Endothelial cell of umbilical vein (primary cell): ENCODE measurements at places on chromosomes 11 and 22.

DNA sequence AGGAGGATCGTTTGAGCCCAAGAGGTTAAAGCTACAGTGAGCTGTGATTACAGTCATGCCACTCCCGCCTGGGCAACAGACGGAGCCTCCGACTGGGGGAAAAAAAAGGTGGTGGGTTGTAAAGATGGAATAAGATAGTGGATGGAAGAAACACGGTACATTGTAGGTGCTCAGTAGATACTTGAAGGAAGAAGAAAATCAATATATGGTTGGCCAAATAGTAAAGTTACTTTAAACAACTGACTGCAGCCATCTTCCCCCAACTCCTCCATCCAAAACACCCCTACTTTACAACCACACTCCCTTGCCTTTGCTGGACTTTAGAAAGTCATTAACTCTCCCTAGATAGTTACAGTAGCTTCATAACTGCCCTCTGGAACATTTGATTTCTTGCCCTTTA lies 2.5 kb upstream of the NUP98 start:
- DNase-seq = no peak

DNA sequence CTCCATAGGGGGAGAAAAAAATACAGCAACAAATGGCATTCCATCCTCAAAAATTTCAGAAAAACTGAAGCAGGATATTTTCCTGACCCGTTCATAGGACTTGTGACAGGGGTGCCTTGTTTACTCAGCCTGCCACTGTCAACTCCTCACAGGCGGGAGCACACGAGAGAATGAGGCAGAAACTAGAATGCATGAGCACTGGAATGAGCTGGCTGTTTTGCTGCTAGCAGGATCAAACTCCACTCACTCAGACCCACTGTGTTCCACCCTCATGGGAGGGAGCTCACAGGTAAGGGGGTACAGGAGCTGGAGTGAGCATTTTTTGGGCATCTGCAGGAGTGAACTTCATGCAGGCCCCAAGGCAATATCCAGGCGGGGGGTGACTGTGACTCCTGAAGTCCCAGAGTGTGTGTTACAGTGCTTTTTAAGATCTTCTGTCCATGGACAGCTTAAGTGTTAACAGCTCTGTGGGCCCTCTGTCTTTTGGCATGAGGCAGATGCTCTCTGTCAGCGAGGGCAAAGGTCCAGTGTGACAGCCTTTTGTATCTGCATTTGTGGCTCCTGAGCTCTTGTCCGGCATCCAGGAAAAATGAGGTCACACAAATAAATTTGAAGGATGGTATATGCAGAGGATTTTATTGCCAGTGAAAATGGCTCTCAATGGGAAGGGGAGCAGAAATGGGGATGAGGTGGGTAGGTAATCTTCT lies 905.7 kb upstream of the TENM4 start:
- no peak for DNase-seq

DNA sequence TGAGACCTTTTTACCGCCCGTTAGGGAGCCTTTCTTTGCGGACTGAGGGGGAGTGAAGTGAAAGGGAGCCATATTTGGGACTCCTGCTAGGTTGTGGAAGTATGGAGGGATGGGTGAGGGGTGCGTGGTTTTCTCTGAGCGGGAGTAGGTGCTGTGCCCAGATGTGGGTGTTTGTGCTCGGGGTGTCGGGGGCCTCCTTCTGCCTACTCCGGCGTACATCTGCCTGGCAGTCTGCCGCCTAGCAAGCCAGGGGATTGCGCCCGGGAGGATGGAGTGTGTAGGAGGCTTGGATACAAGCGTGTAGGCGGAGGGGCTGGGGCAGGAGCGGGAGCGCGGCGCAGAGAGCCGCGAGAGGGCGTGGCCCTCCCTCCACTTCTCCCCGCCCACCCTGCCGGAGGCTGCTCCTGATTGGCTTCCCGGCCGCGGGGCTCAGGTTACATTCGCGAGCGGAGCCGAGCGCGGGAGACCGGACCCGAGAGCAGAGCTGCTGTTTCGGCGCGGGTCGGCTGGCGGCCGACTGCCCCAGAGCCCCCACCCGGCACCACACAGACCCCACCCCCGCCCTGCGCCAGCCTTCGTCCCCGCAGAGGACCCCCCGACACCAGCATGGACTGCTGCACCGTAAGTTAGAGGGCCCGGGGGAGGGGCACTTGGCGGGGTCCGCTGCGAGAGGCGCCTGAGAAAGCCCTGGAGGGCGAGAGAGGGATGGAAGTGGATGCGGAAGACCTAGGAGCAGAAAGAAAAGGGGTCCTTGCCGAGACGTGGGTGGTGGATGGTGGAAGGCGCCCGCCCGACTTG lies at the start of gene NRGN:
NRGN (plus strand) TSS at position 464 of the 798 bp plus-strand sequence; CDS start at position 607, 143 bp downstream.
- DNase-seq = peak; percentile 92

GRCh38 chr11:103619938-103620337 lies 416.5 kb upstream of the DDI1 start:
- no peak for DNase-seq

- no peak for DNase-seq
Measured at GRCh38 chr11:7595016-7595866, 78.1 kb downstream of the CYB5R2 start.

DNA sequence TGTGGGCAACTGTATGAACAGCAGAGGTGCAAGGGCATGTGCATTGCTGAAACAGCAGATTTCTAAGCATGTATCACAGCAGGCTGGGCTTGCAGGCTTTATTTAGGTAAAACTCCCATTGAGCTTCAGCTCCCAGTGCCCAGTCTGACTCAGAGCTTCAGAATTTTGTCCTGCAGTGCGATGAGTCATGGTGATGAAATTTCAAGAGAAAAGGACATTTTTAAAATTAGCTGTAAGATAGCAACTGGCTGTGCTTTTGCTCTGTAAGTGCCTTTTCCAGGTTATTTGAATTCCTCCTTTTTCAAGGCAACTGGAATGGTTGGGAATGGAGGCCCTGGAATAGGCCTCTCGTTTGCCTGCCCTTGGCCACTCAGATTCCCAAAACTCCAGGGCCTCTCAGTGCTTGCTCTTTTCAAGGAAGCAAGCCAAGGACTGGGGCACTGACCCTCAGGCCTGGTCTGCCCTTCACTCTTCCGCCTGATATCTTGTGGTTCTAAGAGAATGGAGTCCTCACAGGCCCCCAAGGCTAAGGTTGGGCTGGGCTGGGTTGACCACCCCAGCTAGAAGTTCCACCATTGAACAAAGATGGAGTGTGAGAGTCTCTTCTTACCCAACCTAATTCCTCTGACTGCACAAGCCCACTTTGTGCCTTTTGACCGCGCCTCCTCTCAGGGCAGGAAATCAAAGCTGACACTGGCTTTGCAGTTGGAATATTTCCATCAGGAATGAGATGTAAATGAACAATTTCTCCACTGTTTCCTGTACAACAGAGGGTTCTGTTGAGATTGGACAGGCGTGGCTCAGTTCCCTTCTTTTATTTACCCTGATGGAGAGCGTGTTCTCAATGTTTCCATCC lies 59.5 kb upstream of the PRSS23 start:
- DNase-seq = peak; percentile 94

- no peak for DNase-seq
Measured at GRCh38 chr11:125337836-125338834, 157.9 kb downstream of the FEZ1 start.

GRCh38 chr11:63944987-63945386 lies 6.2 kb downstream of the NAA40 start:
- DNase-seq = no peak

- no peak for DNase-seq
Measured at GRCh38 chr11:21807350-21807749, 385.5 kb upstream of the ANO5 start.

DNA sequence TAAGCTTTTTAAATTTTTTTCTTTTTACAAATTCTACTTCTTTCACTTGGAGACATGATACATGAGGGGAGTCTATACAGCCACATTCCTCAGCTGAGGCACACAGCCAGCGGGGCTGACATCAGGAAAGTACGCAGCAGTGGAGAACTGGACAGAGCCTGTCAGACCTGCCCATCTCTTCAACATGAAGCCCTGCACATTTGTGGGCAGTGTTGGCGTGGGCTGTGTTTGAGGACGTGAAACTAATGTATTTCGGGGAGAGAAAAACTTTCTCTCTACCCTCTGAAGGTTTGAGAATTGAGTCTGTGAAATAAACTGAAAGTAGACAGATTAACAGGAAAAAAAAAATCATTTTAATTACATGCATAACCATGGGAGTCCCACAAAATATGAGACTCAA lies 84.8 kb upstream of the HTATIP2 start:
- no peak for DNase-seq

GRCh38 chr22:39809772-39810557 lies 83.6 kb downstream of the ENTHD1 start:
- DNase-seq = no peak

- DNase-seq = peak; percentile 58
Measured at GRCh38 chr22:46052801-46053562, 76.0 kb upstream of the WNT7B start.

DNA sequence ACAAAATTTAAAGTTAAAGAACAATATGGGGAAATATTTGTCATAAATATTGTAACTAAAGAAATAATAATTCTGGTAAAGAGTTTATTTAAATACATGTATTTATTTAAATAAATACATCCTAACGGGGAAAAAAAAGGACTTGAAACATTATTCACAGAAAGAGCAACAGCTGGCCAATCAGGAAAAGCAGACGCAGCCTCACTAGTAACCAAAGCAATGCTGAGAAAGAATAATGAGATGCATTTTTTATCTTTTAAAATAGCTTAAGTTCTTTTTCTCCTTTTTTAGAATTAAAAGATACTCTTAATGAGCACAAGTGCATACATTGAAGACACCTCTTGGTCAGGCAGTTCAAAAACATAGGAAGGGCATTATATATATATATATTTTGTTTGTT lies 2.6 kb upstream of the LTO1 start:
- DNase-seq = no peak

- no peak for DNase-seq
Measured at GRCh38 chr22:41485033-41485432, 16.1 kb downstream of the ACO2 start.

DNA sequence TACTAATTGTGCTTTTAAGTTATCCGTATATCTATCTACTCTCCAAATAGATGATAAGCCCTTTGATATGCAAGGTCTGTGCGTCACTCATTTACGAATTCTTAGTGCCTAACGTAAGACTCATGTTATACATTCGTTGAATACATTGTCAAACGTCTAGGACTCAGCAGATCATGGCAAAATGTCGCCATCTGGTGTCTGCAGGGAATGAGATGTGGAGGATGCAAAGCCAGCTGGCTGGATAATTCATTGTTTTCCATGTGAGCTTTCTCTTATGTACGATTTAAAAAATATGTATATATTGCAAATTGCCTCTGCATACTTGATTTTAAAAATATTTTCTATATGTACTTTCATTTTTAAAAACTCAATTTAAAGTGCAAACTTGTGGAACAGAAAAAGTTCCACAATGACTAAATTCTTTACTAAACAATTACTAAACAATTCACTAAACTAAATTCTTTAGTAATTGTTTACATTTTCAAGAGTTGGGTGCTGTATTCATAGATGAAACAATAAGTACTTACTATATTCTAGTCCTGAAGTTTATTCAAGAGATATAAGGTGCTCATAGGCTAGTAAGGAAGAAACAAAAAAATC lies 33.8 kb downstream of the ZNF202 start:
- DNase-seq = peak; percentile 75

DNA sequence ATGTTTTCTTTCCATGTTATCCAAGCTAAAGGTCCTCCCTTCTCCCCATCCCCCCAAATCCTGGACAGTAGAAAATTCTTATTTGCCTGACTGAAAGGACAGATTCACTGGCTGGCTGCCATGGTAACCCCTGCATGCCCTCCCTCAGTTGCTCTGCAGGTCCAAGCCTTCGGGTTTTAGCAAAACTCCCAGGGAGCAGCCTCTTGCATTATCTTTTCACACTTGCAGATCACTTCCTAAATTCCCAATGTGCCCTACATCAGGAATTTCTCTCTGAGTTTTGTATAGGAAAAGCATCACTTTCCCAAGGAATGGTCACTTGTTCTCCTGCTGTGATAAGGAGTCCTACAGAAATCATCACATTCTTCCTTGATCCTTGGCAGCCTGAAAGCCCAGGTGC lies 75.0 kb upstream of the TENM4 start:
- no peak for DNase-seq

DNA sequence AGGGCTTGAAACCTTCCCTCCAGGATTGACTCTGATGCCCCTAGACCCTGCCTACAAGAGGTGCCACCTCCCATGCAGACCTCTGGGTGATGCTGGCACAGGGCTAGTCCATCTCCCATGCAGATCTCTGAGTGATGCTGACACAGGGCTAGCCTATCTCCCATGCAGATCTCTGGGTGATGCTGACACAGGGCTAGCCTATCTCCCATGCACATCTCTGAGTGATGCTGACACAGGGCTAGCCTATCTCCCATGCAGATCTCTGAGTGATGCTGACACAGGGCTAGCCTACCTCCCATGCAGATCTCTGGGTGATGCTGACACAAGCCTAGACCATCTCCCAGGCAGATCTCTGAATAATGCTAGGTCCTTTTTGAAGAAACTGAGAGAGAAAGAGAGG lies 321.7 kb downstream of the NTM start:
- DNase-seq = no peak

- no peak for DNase-seq
Measured at GRCh38 chr11:109106151-109106906, 315.7 kb upstream of the C11orf87 start.

- peak; percentile 30 for DNase-seq
Measured at GRCh38 chr22:45284705-45285262, at the start of gene UPK3A. UPK3A (plus strand) TSS chr22:45284949; CDS start chr22:45285014, 65 bp downstream.

GRCh38 chr22:43852573-43853327 lies 9.6 kb downstream of the SULT4A1 start:
- DNase-seq = no peak

DNA sequence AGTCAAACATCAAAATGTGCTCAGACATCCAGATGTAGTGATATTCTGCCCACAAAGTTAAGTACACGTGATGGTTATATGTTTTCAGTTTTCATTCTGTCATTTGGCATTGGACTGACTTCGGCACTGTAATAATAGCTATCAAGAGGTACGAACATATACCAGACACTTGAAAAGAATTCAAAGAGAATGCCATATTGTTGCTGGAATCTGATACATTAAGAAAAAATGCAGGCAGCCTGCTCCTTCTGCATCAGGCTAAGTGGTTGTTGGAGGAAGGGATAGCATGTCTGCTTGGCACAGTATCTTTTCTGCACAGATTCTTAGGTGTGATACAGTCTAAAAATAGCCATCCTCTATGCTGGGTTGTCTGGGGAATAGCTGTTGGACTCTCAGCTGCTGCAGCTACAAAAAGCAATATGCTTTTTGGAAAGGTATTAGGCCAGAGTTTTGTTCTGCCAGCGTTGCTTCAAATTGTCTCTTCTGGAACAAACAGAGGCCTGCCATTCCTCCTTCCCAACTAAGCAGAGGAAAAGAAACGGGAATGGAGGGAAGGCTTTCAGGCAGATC lies 892.6 kb downstream of the TBC1D22A start:
- DNase-seq = no peak

DNA sequence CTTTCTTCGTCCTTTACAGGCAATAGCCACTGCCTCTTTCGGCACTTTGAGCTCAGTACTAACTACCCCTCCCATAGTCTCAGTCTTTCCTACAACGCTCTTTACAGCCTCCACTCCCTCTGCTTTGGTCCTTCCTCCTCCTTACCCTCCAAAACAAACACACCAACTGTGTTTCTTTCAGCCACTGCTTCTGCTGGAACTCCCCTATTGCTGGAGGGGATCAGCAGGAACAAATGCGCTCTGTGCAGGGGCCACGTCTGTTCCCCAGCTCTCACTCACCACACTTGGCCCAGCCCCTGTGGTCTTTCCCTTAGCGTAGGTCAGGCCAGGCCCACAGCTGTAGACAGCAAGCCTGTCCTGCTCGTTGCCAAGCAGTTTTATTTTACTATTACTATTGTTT lies 42.3 kb downstream of the PC start:
- no peak for DNase-seq

- DNase-seq = no peak
Measured at GRCh38 chr11:11178671-11179638, 174.1 kb downstream of the CSNK2A3 start.

GRCh38 chr11:78560826-78561484 lies 13.7 kb downstream of the NARS2 start:
- peak; percentile 94 for DNase-seq
